Activated CD8-positive, alpha-beta memory T cell treated with anti-CD3 and anti-CD28 coated beads for 1 hour (primary cell): ENCODE measurements at places on chromosomes 2 and 18.

DNA sequence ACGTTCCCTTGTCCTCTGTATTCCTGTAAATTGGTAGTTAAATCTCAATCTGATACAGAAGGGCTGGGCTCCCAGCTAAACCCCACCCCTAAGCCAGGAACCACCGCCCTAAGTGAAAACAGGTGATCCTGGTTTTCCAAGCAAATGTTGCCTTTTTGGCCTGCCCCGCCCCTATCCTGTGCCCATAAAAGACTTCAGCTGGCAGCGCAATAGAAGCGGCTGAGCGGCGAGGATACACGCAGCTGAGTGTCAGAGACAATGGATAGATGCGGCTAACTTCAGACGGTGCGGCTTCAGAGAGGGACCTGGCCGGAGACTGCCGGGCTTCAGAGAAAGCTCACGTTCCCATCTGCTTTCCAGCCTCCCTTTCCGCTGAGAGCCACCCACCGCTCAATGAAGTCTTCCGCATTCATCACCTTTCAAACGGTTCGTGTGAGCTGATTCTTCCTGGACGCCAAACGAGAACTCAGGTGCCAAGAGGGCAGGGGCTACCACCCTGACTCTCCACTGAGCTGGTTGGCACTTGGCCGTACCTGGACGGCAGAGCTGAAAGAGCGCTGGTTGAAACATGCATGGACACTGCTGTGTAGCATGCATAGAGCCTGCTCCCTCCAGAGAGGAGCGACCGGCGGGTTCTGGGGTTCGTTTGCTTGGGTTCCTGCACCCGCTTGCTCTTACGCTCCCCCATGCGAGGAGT, 49.5 kb upstream of the POLE4 start:
- no peak for DNase-seq

DNA sequence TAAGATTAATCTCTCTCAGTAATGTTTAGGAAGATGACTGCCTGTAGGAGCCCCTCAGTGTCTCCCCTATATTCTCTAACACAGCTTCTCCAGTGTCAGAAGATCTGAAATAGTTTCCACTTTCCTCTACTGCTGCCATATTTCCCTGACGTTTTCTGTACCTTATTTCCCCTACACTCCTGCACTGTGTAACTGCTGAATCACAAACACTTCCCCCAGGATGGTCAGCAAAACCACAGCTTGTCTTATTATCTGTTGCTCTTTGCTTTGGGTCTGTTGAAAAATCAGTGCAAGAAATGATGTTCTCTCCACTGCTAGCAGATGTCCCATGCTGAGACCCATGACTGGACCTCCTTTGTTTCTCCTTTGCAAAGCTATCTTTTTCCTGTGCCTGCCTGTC, 441.7 kb downstream of the EPHA4 start:
- DNase-seq: no peak

GRCh38 chr2:49037197-49037596, 117.1 kb downstream of the FSHR start:
- DNase-seq: no peak

GRCh38 chr2:199130501-199130900, 327.2 kb downstream of the SATB2 start:
- no peak for DNase-seq

- no peak for DNase-seq
Measured at GRCh38 chr2:167860082-167860481, 387.3 kb downstream of the STK39 start.
